ENCODE measurements at places on chromosomes 12 and 14. TPM values are rescaled to one million over a fixed set of nuclear protein-coding genes. Genes with fewer than 3 reads are reported as not detected.

The TAS2R31 gene
- total RNA-seq, result 30.5 TPM

The NOVA1 gene
- total RNA-seq, result 45.1 TPM

The C3AR1 gene
- 2.0 TPM for total RNA-seq

The GAPDH gene
- total RNA-seq, result 2,517 TPM

The DAO gene
- total RNA-seq, result not detected

The ACTR10 gene
- total RNA-seq, result 86.1 TPM

The SSTR1 gene
- 3.2 TPM for total RNA-seq

The PARPBP gene
- 10.6 TPM for total RNA-seq

The C14orf39 gene
- total RNA-seq, result 8.5 TPM

The RFLNA gene
- 11.1 TPM for total RNA-seq

The LUM gene
- 312 TPM for total RNA-seq

The BICDL1 gene
- 24.7 TPM for total RNA-seq

The CYP27B1 gene
- 1.6 TPM for total RNA-seq

The PTCSC3 gene
- not detected for total RNA-seq

The ZFP36L1 gene
- 271 TPM for total RNA-seq

The CIPC gene
- 39.5 TPM for total RNA-seq

The CD4 gene
- 7.2 TPM for total RNA-seq

The GDF3 gene
- not detected for total RNA-seq

The PPP2R5C gene
- total RNA-seq, result 128 TPM

The CBLN3 gene
- total RNA-seq, result 2.0 TPM

The ANKRD33 gene
- total RNA-seq, result 4.2 TPM

The SLCO1C1 gene
- total RNA-seq, result 8.8 TPM

The SLC38A4 gene
- total RNA-seq, result 0.88 TPM

The PMCH gene
- not detected for total RNA-seq

The ABHD12B gene
- 10.2 TPM for total RNA-seq

The NACA gene
- total RNA-seq, result 924 TPM

The KRT82 gene
- not detected for total RNA-seq

The ZNF410 gene
- total RNA-seq, result 71.2 TPM

The AMDHD1 gene
- total RNA-seq, result 5.8 TPM

The AHNAK2 gene
- total RNA-seq, result 20.0 TPM

The TBC1D30 gene
- 17.1 TPM for total RNA-seq
